ENCODE measurements at places on chromosomes 1 and 21.

GRCh38 chr1:229230140-229230892 lies 40.6 kb upstream of the RAB4A start:
- no peak for DNase-seq

GRCh38 chr21:34545079-34545884 lies 33.3 kb upstream of the KCNE1 start:
- DNase-seq: no peak

GRCh38 chr1:111615870-111616715 lies 3.5 kb upstream of the RAP1A start:
- no peak for DNase-seq

DNA sequence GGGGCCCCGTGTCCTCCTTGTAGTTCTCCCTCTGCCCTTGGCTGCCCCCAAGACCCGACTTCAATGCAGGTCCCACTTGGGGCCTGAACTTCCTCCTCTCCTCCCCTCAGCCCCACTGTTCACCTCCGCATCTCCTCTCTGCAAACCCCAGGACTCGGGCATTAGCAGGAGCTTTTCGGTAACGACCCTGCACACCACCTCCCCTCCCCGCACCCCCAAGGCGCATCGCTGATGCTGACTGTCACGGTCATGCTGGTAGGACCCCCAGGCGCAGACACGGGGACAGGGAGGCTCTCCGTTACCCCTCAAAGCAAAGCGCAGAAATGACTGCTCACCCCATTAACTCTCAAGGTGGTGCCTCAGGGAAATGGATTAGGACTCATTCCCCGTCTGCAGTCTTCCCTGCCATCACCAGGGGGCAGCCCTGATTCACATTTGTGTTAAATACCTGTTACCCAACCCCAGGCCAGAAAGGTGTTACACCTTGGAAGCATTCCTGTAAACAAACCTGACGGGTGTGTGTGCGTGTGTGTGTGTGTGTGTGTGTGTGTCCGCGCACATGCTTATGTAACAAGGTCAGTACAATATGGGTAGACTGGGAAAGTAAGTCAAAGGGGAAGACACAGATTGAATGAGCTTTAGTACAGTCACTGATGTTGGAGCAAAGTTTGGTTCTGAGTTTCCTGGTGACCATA lies 6.4 kb upstream of the GUCA2B start:
- DNase-seq: peak; percentile 35

- DNase-seq: no peak
Measured at GRCh38 chr1:65911679-65912078, 119.0 kb downstream of the PDE4B start.

GRCh38 chr1:203700901-203701300 lies 64.1 kb upstream of the LAX1 start:
- no peak for DNase-seq

GRCh38 chr1:93619507-93620171 lies 62.0 kb downstream of the BCAR3 start:
- no peak for DNase-seq

DNA sequence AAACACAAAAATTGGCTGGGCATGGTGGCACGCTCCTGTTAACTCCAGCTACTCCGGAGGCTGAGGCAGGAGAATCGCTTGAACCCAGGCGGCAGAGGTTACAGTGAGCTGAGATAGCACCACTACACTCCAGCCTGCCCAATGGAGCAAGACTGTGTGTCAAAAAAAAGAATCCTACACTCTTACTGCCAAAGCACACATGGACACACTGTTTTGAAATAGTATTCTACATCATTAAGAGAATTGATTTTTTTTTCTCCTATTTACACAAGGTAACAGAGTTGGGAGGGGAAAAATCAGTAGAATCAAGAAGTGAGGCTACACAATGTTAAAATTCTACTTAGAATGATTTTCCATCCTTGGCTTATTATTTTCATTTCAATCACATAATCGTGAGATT lies 42.1 kb upstream of the SDC3 start:
- no peak for DNase-seq

- no peak for DNase-seq
Measured at GRCh38 chr1:199979071-199979470, 48.4 kb upstream of the NR5A2 start.

DNA sequence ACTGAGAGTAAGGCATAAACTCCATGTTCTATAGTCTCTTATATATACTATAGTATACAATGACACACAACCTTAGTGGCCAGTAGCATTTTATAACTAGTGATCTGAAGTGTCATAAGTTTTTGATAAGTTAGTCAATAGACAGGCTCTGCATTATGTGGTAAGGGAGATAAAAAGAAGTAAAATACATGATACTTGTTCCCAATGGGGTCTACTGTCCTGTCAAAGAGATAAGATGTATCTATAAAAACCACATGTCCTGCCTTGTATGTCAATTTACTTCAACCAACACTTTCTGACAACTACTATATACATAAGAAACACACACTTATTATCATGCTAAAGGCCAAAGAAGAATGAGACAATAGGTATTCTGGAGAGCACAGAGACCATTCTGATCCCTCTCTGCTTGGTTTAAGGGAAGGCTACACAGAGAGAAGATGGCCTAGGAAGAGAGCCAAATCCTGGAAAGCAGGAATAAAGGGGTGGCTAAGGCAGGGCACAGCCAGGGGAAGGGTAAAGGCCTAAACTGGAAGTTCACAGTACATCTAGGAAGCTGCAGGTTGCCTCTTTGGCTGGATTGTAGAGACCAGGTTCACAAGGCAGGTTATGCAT lies 91.4 kb downstream of the LYST start:
- DNase-seq: no peak

Measured in Panc1 (cell line).